ENCODE measurements at places on chromosomes 2 and 18.

DNA sequence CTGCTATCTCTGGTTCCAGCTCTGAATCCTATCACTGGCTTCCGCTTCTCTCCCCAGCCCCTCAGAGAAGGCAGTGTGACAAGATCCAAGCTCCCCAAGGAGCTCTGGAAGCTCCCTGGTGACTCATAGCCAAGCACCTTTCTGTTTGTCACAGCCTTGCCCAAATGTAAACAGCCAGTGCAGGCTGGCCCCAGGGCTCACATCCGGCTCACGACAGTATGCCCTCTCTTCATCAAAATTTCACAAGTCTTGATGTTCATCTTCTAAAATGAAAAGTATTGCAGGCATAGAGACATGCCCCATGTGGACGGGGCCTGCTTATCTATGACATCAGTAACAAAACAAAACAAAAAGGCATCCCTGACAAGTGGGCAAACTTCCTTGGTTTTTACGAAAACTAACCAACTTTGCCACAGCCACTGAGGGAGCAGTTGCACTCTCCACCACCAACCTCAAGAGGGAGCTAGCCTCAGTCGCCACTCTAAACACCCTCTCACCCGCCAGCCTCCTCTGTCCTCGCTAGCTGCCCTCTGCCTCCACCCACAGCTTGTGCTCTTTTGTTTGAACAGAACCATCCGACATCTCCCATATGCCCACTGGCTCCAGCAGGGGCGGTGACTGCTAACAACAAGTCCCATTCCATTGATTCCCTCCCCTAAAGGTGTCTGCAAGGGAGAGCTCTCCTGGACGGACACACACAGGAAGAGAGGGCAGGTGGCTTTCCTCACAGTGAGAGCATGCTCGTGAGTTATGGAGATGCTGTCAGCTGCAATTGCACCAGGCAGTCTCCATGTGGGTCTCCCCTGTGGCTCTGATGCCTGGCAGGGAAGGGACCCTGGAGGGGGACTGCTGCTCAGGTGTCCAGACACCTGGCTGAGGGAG is 71.0 kb upstream of the DAPL1 start:
- DNase-seq, result no peak

- DNase-seq, result no peak
Measured at GRCh38 chr2:119249311-119249710, 25.7 kb downstream of the STEAP3 start.

GRCh38 chr2:127052771-127053691 is 53.9 kb downstream of the BIN1 start:
- no peak for DNase-seq

- no peak for DNase-seq
Measured at GRCh38 chr2:203824057-203824456, 43.5 kb upstream of the CTLA4 start.

DNA sequence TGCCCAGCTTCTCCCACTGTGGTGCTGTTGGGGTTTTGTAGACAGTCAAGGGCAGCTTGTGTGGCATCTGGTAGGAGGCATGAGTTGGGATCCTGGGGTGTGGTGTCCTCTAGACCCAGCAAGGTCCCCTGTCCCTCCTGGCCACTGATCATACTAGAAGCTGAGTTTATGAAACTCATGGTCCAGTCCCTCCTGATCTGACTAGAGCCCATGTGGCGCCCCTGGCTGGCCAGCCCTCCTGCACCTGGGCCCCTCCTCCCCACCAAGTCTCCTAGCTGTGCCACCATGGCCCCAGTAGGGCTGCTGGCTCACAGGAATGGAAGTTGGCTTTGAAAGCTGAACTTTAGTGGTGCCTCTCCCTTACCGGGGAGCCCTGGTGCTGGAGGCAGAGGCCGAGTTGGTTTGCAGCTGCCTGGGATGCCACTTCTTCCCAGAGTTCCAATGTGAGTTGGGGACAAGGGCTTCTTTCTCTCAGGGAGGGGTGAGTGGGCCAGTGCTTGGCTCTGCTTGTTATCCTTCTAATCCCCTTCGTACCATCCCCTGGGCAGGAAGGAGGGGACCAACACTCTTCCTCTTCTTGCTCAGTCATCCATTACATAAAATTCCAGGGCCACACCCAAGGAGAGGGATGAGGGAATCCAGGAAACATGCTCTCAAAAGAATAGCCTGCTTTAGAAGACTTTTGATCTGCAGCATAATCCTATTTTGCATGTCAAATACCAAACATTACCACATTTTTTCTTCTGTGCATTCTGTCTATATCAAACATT is 37.5 kb upstream of the HAAO start:
- DNase-seq, result no peak

DNA sequence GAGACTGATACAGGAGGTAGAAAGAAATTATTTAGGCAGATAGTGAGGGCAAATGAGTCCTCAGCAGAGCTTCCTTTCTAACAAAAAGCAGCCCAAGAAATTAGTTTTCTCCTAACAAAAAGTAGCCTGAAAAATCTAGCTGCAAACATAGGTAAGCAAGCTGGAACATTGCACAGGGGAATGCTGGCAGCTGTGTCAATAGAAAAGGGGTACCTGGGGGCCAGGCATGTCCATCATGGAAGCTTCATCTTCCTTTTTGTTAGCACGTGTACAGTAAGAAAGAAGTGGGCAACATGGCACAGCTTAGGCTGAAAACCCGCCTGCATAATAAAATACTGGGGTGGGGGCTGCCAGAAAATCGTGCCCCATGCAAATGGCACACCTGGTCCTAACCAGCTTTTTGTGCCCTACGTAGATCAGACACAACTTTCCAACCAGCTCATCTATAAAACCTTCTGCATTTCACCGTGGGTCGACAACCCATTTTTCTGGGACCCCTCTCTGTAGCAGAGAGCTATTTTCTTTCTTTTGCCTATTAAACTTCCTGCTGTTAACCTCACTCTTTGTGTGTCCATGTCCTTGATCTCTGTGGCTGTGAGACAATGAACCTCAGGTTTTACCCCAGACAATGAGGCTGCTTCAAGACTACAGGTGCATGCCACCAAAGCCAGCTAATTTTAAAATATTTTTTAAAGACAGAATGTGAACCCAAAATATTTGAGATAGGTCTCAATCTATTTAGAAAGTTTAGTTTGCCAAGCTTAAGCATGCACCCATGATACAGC is 6.6 kb upstream of the MTHFD2 start:
- no peak for DNase-seq

Data from AG09309 (cell line).